T-cell (primary cell): ENCODE measurements at places on chromosomes 3 and 15.

DNA sequence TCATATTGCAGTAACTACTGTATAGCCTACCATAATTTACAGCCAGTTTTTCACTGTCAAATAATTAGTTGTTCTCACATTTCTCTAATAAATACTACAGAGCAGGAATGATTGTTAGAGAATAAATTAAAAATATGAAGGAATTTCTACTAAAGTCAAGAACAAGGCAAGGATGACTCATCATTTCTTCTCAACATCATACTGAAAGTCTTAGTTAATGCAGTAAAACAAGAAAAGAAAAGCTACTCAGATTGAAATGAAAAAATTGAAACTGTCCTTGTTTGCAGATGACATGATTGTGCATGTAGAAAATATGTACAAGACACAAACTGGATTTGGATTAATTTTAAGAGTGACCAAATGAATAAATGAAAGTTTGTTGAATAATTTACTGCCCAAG is 608.2 kb downstream of the NSUN3 start:
- no peak for DNase-seq

DNA sequence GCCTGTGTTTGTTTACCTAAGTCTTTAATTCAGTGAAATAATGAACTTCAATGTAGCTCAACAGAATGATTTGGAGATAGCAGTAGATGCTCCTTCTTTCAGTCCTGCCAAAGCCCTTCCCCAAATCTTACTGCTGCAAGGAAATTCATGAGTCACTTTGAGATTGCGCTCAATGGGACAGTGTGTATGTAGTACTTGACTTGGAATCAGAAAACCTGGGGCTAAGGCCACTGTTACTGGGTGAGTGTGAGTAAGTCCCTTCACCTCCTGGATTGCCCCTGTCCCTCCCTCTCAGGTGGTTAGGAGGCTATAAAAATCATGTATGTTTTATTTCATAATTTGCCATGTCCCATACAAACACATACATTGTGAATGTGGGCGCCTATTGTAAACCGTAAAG is 29.9 kb downstream of the ATP13A5 start:
- no peak for DNase-seq

GRCh38 chr15:65812916-65813315 is 20.8 kb upstream of the DENND4A start:
- DNase-seq, result no peak

DNA sequence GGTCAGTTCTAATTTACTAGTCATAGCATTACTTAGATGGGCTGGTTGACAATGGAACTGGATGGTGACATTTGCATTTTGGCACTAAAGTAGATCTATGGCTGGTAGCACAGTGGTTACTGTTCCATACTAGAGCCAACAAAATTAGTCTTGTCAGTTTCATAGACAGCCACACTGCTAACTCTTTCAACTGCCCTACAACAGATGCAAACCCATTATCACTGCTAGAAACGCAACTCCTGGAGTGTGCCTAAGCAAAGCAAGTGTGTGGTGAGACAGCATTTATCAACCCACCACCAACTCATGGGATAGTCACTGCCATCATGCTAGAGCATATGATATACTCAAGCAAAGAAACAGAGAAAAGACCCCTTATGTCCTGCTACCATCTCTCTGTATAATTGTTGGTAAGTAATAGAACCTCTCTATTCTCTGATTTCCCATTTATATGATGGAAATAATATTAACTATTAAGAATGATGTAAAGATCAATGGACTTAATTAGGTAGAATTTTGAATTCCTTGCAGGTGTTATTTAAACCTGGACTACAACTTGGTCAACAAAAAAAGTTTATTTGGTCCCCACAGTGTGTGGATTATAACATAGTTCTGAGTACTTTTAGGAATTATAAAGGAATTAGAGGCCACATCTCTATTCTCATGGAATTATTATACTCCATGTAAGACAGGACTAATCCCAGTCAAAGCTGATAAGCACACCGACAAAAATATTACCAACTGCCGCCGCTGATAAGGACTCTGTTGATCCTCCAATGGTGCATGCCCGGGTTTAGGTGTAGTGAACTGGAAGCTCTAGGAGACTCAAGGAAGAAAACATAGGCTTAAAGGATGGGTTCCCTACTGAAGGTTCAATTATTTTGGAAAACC is 19.9 kb upstream of the ABHD5 start:
- DNase-seq, result no peak

DNA sequence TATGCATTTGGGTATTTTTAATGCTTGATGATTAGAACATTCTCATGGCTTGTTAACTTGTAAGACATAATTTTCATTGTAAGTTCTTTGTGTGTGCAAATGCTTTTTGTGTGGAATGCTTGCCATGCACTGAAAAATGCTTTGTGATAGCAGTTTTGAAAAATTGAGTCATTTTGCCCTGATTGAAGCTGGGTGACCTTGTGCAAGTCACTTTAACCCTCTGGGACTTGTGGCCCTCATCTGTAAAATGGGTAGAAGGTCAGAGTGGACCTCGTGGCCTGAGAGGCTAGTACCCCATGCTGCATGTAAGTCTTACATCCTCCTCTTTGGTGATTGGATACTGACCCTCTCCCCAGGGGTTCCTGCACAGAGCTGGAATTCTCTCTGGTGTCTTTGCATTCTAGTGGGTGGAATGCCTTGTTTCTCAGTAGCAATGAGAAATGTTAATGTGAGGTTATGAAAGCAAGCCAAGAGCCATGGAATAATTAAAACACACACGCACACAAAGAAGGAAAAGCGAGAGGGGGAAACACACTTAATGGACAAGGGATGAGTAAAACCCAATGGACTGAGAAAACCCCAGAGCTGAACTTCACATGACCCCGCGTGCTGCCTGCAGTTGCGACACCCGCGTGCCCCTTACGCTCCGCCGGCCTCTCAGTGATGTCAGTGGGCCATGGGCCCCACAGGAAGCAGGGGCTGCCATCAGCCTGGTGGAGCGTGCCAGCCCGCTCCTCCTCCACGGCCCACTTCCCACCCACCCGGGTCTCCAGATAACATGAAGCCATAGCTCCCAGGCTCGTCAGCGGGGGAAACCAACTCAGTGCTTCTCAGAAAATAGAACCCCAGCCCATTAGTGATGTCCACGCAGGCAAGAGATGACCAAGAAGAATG is 44.0 kb downstream of the SMAD3 start:
- DNase-seq, result no peak

GRCh38 chr15:63332367-63333124 is 49.1 kb downstream of the CA12 start:
- no peak for DNase-seq

- DNase-seq, result no peak
Measured at GRCh38 chr15:39642011-39642640, 61.2 kb downstream of the THBS1 start.

- DNase-seq, result no peak
Measured at GRCh38 chr15:29570948-29571791, 251.1 kb downstream of the TJP1 start.

- no peak for DNase-seq
Measured at GRCh38 chr3:33749546-33750210, 31.6 kb upstream of the CLASP2 start.

- no peak for DNase-seq
Measured at GRCh38 chr15:77682564-77682963, 49.9 kb upstream of the LINGO1 start.

GRCh38 chr15:41304149-41304770 is 28.1 kb downstream of the OIP5 start:
- DNase-seq, result no peak

- DNase-seq, result peak; percentile 95
Measured at GRCh38 chr15:64095795-64096667, at the start of gene SNX1. Gene SNX1 (plus strand): TSS chr15:64095982. CDS start chr15:64096014, 32 bp downstream.

DNA sequence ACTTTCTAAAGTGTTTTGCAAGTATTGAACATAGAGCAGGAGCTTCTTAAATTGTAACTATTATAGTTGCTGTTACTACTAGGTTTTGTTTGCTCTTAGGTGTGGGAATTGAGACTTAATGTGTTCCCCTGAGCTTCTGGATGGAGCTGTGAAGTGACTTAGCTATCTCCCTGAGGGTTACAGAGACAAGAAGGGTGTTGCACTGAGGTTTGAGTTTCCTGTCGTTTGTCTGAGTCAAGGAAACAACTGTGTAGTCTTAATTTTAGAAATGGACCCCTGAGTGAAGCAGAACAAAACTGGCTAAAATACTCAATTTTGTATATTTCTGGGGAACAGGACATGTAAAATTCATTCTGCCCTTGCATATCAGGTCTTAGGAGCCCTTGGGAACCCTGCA is 20.4 kb downstream of the TTC21A start:
- no peak for DNase-seq

DNA sequence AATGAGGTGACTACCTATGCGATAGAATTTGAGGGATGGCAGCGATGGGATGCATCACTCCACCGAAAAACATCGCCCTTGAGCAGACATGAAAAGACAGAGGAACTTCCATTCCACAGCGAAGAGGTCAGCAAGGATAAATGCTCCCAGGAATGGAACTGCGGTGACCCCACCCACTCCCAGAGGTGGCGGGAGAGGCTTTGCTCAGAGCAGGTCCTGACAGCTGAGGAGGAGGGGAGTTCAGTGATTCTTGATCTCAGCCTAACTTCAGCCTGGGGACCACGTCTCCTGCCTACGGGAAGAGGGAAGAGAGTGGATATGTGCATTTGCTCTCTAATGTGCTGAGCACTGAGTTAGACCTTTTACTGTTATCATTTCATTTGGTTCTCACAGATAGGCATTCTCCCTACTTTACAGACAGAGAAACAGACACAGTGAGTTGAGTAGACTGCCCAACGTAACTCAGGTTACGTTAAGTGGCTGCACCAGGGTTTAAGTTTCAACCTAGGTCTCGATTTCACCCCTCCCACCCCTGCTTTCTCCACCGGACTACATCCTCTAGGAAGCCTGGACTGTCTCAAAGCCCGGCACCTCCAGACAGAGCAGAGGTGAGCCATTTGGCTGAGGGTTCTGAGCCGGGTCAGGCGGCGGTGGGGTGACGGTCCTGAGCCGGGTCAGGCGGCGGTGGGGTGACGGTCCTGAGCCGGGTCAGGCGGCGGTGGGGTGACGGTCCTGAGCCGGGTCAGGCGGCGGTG is 170.0 kb downstream of the RAB11A start:
- DNase-seq, result no peak

- no peak for DNase-seq
Measured at GRCh38 chr3:44030687-44031305, 210.9 kb upstream of the TOPAZ1 start.

DNA sequence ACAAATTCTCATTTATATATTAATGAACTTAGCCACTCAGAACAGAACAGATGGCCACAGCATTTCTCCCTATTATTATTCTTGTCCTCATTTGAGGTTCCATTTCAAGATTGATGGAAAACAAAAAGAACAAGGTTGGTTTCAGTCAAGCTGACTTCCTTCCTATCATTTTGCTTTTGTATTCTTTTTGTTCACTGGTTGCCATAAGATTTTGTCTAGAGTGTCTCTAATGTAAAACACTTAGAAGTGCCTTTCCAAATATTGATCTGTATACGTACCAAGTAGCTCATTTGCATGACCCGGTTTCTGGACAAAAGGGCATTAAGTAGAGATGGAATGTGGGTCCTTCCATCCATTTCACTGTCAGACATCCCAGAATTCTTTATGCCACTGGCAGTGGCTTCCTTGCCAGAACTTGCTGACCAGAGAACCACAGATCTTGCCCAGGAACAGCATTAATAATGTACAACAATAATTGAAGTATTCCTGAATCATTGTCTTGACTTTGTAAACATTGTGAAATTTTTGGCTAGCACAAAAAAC is 63.8 kb downstream of the PEX5L start:
- no peak for DNase-seq

DNA sequence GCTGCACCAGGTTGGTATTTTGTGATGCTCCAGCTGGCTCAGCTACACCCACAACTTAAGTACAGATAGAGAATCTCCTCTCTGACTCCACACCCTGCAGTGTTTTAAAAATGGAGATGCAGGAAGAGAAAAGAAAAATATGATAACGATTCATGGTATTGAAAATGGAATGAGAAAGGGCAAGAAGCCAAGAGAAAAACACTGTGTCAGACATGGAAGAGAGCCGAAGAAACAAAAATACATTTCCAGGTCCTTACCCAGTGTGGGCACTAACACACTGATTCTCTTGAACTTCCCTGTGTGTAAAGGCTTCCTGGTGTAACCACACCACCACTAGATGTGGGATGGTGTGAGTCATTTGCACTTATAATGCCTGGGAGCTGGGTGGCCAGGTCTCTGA is 93.1 kb downstream of the GMPS start:
- no peak for DNase-seq

- no peak for DNase-seq
Measured at GRCh38 chr3:52361898-52362297, 45.8 kb downstream of the DNAH1 start.

- no peak for DNase-seq
Measured at GRCh38 chr15:51634591-51635198, 12.1 kb upstream of the DMXL2 start.

DNA sequence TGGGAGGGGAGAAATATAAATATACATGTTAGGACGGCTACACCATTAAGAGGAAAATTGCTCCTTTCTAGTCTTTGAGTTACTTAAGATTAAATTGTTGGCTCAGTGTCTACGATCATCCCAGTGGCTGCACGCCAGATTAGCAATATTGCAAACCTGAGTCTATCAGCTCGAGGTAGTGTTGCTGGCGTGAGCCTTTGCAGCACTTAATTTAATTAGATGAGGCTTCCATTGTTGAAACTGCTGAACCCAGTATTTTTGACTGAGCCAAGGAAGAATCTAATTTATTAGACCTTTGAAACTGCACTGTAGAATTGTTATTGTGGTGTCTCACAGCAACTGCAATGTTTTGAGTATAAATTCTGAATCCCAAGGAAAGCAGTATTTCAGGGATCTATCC is 782.4 kb upstream of the ROBO1 start:
- no peak for DNase-seq

- no peak for DNase-seq
Measured at GRCh38 chr3:66423791-66424190, 77.0 kb downstream of the LRIG1 start.
